HT-29 (cell line): ENCODE measurements at places on chromosomes 7 and 10. TPM values are rescaled to one million over a fixed set of nuclear protein-coding genes. Genes with fewer than 3 reads are reported as not detected.

DNA sequence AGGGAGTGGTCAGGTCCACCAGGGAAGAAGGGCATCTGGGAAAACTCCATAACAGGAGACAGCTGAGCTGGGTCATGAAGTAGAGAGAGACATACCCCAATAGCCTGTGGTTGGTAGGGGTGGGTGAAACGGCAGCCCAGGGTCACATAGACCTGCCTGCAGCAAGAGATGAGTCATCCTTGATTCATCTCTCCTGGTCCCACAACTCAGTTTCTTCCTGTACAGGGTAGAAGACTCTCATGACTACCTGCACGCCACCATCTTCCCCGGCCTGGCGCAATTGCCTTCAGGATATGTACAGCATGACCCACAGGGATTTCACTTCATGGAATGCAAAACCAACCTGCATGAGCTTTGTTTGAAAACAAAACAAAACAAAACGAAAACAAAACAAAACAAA is 45.1 kb upstream of the ADAM12 start:
- DNase-seq, result no peak

The ZWINT gene
- total RNA-seq, result 138 TPM in 2 replicates

DNA sequence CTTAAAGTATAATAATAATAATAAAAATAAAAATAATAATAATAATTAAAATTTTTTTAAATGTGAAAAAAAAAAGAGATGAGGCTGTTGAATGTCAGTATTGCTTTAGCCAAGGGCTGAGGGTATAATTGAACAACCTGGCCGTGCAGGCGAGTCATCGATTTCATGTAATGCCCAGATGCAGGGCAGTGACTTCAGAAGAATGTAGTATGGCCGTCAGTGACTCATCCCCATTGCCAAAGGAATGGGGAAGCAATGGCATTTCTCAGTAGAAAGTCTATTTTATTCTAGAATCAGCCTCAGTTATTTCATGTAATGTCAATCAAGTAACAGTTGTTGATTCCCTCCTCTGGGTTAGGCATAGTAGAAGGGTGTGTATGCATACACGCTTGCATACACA is 516.4 kb downstream of the GLRX3 start:
- DNase-seq, result no peak

The ZNF239 gene
- 10.9 and 12.8 TPM in 2 replicates for total RNA-seq

The TMEM130 gene
- total RNA-seq, result not detected in 2 replicates

DNA sequence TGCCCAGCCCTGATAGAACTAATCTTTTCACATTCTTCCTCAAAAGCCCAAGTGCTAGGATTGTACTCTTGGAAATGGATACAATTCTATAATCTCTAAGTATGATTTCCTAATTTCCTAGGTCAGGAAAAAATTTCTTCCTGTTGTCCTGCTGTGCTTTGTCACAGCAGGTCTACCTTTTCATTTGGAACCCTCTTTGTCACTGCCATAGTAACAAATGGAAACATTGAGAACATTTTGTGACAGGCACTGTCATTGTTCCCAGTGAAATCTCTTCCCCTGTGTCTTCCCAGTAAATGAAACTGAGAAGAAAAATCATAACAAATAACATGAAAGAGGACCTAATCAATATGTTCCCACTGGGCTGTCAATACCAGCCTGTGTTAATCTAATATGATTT is 150.9 kb upstream of the KAT6B start:
- no peak for DNase-seq

GRCh38 chr7:81473236-81473635 is 296.6 kb downstream of the HGF start:
- no peak for DNase-seq

The GARIN1A gene
- total RNA-seq, result under 0.01 and 0.86 TPM in 2 replicates

The SPDYE2B gene
- not detected in 2 replicates for total RNA-seq

DNA sequence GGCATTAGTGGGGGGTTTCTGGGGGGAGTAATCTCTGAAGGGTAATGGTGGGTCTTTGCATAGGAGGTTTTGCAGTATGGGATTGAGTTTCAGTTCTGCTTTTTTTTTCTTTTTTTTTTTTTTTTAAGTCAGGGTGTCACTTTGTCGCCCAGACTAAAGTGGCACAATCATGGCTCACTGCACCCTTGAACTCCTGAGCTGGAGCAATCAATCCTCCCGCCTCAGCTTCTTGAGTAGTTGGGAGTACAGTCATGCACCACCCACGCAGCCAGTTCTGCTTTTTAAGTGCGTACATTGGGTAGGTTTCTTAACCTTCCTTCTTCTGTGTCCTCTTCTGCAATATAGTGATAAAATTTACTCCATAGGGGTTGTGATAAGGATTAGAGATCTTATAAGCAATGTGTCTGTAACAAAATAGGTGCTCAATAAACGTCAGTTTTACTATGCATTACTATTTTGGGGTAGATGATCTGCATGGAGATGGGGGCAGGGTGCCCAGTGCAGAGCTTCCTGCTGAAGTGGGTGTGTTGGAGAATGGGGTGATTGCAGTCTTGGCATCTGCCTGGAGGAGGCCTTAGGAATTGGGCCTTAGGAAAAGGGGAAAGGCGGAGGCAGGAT is 9.6 kb downstream of the KAZALD1 start:
- DNase-seq, result no peak

GRCh38 chr10:131681656-131682055 is 219.2 kb upstream of the PPP2R2D start:
- no peak for DNase-seq

The CDC14C gene
- total RNA-seq, result not detected in 2 replicates
